ENCODE measurements at places on chromosomes 2 and 18.

DNA sequence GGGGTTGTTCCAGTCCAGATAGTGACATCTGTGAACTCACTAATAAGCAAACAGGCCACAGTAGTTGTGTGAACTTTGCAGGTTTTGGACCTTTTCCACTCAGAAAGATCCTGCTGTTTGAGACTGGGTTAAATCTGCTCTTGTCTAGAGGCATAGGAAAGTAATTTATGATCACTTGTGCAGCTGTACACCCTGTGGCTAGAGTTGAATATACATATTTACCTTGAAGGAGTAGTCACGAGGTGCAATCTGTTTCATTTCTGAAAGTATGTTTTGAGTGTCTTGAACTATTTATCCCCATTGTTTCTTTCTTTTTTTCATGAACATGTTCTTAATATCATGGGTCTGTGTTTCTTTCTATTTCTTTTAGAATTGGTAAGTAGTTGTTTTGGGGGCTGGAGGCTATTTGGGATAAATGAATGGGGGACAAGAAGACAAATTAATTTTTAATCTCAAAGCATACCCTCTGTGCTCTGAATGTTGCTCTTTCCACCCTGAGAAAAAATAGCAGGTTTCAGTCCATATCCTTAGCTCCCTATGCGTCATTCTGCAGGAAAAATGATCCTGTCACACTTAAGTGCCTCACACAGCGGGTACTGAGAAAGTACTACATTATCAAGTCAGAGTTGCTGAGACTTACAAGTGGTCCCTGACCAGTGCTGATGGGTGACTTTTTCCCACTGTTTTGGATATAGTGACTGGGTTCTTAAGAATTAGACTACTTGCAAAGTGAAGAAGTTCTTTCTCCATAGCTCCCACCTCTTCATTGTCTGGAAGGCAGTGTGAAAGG lies 28.2 kb downstream of the DCC start:
- DNase-seq: no peak

DNA sequence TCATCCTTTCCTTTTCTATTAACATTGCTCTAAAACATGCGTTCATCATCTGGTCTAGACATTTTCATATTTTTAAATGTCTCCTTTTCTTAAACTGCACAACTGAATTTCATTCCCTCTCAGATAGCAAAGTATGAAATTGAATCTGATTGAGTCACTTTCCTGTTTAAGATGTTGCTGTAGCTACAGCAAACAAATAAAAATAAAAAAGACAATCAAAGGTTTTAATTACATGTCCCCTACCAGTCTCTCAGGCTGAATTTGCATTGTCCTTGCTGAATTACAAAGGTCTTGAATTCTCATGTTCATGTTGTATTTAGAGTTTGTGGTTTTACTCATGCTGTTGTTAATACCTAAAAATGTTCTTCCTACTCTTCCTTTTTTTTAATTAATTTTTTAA lies 537.9 kb upstream of the LRATD1 start:
- no peak for DNase-seq

DNA sequence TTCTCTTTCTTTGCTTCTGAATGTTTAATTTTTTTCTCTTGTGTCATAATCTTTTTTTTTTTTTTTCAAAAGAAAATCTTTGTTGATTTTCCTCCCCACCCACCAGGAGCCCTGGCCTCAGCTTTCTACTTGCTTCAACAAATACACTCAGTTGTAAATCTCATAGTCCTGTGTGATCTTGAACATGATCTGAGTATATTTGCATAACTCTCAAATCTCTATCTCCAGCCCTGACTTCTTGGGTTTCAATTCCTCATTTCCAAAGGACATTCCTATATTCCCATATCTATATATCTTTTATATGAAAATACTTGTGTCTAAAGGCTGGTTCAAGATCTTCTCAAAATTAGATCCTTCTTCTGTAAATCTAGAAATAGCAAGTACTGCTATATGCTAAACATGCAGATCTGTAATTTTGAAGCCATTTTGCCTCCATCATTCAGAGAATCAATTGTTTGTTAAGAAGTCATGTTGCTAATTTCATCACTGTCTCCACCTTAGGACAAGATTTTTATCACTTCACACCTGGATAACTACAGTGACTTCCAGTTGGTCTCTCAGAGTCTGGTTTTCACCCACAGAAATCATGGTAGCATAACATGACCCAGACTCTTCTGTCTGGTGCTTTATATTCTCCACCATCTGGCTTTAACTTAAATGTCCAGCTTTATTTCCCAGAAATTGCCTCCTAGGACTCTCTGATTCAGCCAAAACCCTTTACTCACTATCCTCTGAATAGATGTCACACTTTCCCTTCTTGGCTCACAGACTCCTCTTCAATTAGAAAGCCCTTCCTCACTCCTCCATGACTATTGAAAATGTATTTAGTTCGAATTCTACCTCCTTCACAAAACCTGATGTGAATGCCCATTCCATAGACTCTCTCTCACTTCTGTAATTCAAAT lies 98.1 kb downstream of the ZEB2 start:
- no peak for DNase-seq

DNA sequence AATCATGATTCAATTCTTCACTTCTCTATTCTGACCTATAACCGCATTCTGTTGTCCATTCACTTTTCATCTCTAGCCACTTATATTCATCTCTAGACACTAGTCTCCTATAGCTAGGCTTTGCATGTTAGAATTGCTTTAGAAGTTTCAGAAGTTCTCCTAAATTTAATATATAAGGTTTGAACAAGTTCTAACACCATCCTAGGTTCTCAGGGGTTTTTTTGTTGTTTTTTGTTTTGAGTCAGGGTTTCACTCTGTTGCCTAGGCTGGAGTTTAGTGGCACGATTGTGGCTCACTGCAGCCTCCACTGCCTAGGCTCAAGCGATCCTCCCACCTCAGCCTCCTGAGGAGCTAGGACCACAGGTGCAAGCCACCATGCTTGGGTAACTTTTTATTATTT lies 19.9 kb downstream of the WDSUB1 start:
- DNase-seq: no peak

DNA sequence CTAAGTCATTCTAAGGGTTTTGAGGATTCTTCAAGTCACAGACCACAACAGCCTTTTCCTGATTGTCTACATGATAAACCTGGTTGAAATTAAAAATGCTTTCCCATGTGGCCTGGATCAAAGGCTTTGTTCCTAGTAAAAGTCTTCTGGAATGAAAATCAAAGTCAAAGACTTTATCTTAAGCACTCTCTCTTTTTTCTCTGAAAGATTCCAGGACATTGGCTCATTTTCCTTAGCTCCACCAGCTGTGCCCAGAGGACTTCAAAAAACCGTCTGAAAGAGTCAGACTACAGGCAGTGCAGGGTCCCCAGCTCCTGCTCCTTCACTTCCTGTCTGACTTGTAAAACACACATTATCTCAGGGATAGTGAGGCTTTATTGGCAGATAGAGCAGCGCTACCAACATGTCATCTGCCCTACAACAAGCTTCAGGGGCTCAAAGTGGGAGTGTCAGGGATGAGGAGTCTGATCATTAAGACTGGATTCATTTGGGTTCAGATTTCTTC lies 148.2 kb downstream of the ESCO1 start:
- DNase-seq: no peak

- DNase-seq: no peak
Observed at GRCh38 chr2:228869636-228870264, 401.3 kb downstream of the PID1 start.
